ENCODE measurements at places on chromosomes 12 and 14.

- no peak for DNase-seq
These were observed 197.0 kb downstream of the PHLDA1 start for GRCh38 chr12:75834591-75834990.

- DNase-seq, result peak; percentile 61
These were observed 1081.5 kb downstream of the VRK1 start for GRCh38 chr14:97878727-97879126.

- no peak for DNase-seq
These were observed 54.6 kb downstream of the ACTN1 start for GRCh38 chr14:68924186-68925158.

- no peak for DNase-seq
These were observed 46.2 kb upstream of the OR4E1 start for GRCh38 chr14:21719841-21720240.

DNA sequence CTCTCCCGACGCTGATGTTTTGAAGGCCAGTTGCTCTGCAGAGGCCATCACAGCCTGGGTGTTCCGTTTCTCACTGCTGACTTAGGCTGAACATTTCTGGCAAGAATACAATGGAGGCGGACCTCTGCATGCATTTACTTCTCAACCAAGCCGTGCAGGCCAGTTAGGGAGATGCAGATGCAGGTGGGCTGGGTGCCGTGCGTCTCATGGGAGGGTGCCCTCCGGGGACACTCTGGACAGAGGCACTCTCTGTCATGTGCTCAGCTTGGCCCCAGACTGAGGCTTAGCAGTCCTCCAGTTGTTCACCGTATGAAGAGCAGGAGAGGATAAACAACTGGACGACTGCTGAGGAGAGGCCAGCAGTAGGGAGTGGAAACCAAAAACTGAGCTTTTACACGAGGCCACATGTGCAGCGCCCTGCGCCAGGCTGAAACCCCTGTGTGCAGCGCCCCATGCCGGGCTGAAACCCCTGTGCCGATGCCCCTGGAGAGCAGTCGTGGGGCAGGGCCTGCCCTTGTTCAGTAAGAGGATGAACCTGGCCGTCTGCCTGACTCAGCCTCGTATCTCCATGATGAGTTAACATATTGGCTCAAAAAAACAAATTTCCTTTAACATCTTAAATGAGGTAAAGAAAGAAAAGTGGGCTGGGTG lies 32.3 kb downstream of the DDX51 start:
- DNase-seq, result no peak

DNA sequence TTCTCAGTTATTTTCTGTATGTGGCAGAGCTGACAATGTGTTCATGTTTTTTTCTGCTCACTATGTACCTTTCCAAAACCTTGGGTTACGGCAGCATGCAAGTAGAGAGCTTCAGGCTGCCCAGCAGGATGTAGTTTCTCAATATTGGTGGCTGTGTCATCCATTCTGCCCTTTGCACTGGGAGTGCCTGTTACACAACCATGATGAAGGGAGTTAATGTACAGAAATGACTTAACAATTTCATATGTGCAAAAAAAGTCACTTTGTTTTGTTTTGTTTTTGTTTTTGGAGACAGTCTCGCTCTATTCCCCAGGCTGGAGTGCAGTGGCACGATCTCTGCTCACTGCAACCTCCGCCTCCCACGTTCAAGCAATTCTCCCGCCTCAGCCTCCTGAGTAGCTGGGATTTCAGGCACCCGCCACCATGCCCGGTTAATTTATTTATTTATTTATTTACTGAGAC lies 6.1 kb upstream of the CNIH1 start:
- DNase-seq, result peak; percentile 14

DNA sequence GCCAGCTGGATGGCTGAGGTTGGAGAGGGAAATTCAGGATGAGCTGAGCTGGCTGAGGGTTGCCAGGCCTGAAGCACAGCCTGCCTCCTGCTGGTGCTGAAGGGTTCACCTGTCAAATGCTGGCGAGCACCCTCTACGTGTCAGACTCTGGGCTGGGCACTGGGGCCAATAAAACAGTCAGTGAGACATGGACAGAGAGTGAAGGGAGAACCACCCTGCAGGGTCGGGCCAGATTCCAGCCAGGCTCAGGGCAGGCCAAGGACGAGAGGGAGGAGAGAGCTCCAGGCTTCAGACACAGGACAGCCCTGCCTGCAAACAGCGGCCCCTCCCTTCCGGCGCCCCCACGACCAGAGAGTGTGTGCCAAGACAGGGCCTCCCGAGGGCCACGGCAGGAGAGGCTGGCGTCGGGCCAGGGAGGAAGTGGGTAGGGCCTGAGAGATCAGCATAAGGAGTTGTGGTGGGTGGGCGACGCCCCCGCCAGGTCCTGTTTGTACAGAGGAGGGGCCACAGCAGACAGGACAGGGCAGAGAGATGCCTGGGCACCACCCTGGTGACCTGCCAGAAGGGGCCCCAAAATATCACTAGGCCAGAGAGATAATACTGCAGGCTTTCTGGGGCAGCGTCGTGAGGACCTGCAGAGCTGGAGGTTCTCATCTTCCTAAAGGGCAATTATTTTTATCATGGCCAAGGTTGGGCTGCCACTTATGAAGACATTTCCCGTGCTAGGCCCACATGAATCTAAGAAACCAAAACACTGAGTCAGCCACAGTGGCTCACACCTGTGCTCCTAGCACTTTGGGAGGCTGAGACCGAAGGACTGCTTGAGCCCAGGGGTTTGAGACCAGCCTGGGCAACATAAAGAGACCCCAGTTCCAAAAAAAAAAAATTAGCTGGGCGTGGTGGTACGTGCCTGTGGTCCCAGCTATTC lies 73.1 kb upstream of the GPR68 start:
- DNase-seq, result no peak

DNA sequence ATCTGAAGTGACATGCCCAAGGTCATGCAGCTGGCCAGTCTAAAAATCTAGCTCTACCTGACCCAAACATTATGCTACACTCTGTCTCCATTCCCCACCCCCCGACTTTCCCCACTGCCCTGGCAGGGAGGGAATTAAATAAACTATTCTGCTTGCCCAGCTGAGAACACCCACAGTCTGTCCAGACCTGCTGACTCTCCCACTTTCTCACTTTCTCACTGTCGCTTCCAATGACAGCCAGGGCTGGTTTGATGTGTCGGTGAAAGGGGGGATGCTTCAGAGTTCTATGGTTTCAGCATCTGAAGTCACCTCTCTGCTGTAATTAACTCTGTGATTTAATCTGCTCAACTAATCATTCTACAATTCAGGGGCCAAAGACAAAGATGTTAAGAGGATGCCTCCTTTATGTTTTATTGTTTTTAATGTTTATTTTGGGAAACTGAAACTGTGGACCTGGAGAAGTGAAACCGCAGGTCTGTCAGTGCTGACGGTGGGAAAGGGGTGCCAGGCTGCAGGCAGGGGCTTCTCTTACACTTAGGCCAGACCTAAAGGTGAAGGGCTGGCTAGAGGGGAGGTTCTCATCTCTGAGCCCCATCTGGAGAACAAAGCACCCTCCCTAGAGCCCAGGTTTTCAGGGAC lies 8.1 kb upstream of the MSI1 start:
- DNase-seq, result no peak

DNA sequence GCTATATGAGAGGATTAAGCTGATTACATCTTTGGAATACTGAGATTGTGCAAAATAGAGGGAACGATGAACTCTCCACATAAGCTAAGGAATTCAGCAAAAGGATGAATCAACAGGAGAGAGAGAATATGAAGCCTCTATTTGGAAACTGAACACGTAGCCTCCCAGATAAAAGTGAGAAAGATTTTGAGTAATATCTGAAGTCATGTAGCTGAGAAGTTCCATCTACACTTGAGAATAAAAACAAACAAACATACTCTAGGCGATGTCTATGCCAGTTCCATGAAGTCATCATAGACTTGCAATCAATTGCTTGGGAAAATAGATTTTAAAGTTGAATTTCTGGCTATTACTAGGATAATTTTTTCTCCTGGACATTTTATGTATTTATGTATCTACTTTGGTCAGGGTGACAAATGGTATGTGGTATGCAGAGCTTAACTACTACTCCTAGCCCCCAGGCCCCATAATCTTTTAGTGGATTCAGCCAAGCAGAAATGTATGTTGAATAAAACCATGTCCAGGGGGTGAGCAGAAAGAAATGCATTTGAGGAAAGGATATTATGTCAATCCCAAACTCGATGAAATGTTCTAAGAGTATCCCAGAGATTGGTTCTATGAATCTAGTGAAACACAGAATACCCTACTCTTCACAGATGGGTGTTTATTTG lies 627.4 kb downstream of the DIO2 start:
- no peak for DNase-seq

GRCh38 chr12:124821252-124822200 lies 42.1 kb downstream of the SCARB1 start:
- DNase-seq, result no peak

GRCh38 chr14:64062381-64063115 lies 209.7 kb downstream of the SYNE2 start:
- peak; percentile 9 for DNase-seq

DNA sequence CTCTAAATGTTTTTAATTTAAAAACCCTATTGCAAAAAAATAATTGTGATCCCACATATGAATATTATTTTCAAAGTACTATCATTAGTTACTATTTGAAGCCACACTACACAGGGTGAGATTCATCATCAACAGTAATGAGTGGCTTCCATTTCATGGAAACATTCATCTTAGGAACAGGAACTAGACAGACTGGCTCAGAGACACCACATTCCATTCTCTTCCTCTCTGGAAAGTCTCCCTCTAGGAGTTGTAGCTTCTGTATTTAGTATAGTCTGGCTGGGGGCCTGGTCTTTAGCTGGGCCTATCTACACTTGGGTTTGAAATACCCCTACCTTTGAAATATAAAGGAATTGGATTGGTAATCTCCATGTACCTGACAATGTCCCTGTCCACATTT lies 6.2 kb upstream of the VDR start:
- DNase-seq, result no peak

DNA sequence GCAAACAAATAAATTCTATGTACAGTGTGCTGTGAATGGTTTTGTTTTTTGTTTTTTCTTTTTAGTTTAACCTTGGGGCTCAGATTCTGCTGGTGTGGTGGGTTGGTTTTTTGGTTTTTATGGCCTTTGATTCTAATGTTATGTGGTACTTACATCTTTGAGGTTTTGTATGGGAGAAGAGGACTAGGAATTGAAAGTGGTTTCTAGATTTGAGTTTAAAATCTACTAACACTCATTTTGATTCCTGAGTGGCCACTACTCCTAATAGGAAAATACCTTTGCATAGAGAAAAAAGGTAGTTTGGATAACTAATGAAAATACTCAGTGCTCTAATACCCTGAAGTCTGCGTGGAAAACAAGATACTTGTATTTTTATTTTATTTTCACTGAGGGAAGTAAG lies 137.7 kb downstream of the MON2 start:
- DNase-seq, result no peak

- DNase-seq, result no peak
These were observed 65.6 kb downstream of the FERMT2 start for GRCh38 chr14:52885230-52885629.

DNA sequence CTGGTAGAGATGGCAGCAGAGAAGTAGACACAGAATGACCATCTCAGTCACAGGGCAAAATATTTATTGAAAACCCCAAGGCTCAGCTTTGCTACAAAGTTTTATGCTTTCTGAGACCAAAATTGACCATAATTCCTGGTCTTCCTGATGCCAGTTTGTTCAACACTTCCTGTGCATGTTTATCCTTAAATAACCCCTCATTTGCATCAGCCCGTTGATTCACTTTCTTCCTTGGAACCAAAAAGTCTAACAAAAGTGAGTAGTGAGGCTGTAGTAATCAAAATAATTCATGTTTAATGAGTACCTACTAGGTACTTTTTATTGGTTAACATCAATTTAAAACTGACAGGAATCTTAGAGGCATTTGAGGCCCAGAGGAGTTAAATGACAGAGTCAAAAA lies 51.7 kb downstream of the TRHDE start:
- DNase-seq, result no peak

GRCh38 chr12:9346866-9347327 lies 138.7 kb upstream of the PZP start:
- no peak for DNase-seq

- DNase-seq, result peak; percentile 67
These were observed 60.7 kb downstream of the GALNT9 start for GRCh38 chr12:132268674-132269073.

DNA sequence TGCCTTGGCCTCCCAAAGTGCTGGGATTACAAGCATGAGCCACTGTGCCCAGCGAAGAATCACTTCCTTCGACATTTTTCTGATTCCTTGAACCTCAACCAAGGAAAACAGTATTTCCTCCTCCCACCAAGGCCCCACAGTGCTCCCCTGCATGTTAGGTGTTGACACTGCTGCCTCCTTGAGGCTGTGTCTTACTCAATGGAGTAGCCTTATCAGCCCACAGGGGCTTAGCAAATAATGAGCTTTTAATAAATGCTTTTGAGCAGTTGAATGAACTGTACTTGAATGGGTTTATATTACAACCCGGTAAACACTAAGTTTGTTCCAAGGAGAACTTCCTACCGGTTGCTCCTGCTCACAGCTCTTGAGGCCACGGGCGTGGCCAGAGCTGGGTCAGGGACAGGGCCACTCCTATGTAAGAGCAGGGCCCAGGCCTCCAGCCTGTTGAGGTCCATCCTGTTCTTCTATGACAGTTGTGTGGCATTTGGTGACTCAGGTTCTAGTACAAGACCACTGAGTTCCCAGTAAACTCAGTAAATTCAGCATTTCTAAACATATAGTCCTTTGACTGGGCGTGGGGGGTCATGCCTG lies 36.8 kb upstream of the TUBA1A start:
- no peak for DNase-seq

- DNase-seq, result peak; percentile 48
These were observed 154.4 kb downstream of the LRIG3 start for GRCh38 chr12:58765653-58766512.

DNA sequence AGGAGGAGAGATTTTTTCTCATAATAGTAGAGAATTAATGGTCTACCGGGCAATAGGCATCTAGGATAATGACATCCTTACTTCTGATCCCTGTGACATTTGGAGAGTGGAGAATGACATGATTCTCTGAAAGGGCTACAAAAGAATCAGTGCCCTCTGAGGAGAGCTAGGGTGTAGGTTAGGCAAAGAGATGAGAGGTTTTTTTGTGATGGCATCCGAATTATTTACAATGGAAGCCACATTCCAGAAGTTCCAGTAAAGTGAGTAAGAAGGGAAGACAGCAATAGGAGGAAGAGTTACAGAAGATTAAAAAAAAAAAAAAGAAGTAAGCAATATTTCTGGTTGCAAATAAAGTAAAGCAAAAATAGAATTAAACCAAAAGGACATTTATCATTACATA lies 478.0 kb downstream of the RMST start:
- DNase-seq, result peak; percentile 24

DNA sequence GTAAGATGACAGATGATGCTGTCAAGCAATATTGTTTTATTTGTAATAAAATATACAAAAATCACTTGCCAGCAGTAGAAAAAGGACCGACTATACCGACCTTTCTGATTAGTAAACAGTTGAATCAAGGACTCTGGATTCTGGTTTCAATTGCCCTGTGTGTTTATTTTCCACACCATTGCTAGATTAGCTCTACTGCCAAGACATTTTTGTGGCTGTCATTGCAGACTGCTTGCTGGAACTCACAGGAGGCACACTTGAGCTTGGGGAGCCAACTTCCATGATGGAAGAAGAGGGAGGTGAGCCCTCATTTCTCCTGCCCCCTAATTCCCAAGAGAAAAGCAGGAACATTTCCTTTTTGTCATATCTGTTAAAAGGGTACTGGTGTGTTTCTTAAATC lies 51.3 kb downstream of the MAPKAPK5 start:
- no peak for DNase-seq

- no peak for DNase-seq
These were observed 221.8 kb downstream of the PHLDA1 start for GRCh38 chr12:75809746-75810145.

- DNase-seq, result no peak
These were observed 423.2 kb downstream of the GLT1D1 start for GRCh38 chr12:129276361-129277060.

GRCh38 chr12:12616512-12617310 lies 5.0 kb downstream of the CREBL2 start:
- DNase-seq, result no peak
